ENCODE measurements at places on chromosomes 13 and 19. TPM values are rescaled to one million over a fixed set of nuclear protein-coding genes. Genes with fewer than 3 reads are reported as not detected.

DNA sequence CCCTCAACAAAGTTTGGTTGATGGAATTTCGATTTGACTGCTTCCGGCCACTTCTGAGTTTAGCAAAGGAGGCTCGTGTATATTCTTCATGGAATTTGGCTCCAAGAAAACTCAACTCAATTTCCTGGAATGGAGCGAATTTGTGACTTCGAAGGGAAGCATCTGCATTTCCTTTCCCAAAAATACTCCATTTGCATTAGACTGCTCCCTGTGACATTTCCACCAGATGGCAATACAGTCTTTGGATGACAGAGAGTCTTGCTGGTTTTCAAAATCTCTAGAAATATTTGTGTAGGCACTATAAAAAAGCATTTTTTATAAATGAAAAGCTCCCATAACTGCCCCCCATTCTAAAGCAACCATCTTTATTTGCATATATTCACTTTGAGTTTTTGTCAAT lies 4.1 kb downstream of the C1QTNF9 start:
- no peaks in the 10 kb centered on the region for H3K4me1 ChIP-seq
- H3K27ac ChIP-seq: no peak overlapping the region
- no peak for DNase-seq
- no peak overlapping the region for H3K4me3 ChIP-seq

DNA sequence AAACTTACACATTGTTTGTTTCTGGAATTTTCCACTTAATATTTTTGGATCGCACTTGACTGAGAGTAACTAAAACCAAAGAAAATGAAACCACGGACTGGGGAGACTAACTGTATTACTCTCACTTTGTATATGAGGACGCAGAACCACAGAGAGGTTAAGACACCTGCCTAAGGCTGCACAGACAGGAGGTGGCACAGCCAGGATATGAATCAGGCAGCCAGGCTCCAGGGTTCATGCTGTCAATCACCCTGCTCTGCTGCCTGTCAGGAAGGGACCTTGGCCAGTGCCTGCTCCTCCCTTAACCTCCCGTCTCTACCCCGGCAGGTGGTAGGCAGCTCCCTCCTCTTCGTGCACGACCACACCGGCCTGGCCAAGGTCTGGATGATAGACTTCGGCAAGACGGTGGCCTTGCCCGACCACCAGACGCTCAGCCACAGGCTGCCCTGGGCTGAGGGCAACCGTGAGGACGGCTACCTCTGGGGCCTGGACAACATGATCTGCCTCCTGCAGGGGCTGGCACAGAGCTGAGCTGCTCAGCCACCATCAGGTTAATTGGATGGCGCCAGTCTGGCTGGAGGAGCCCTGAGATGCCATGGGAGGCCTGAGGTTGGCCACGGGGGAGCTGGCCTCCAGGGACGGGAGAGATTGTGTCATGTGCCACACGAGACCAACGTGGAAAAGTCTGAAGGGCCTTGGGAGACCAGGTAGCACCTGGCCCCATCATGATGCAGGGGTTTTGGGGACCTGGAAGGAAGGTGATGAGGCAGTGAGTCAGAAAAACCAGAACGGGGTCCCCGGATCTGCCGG lies 11.0 kb downstream of the ACTMAP start:
- H3K27ac ChIP-seq: no peak overlapping the region
- H3K4me3 ChIP-seq: no peak overlapping the region
- DNase-seq: no peak
- no peaks in the 10 kb centered on the region for H3K27me3 ChIP-seq
- peaks cover 38% of the 10 kb centered on the region for H3K36me3 ChIP-seq
- no peaks in the 10 kb centered on the region for H3K4me1 ChIP-seq

The KIR3DL2 gene
- 0.61 TPM for total RNA-seq

GRCh38 chr13:42266473-42266872 lies 5.5 kb upstream of the AKAP11 start:
- no peaks in the 10 kb centered on the region for H3K36me3 ChIP-seq
- DNase-seq: no peak
- H3K4me1 ChIP-seq: peaks cover 6% of the 10 kb centered on the region
- H3K4me3 ChIP-seq: no peak overlapping the region

GRCh38 chr13:79212064-79212619 lies 193.9 kb downstream of the RBM26 start:
- no peaks in the 10 kb centered on the region for H3K27me3 ChIP-seq
- H3K4me1 ChIP-seq: no peaks in the 10 kb centered on the region
- H3K27ac ChIP-seq: no peak overlapping the region
- DNase-seq: no peak
- no peaks in the 10 kb centered on the region for H3K36me3 ChIP-seq

DNA sequence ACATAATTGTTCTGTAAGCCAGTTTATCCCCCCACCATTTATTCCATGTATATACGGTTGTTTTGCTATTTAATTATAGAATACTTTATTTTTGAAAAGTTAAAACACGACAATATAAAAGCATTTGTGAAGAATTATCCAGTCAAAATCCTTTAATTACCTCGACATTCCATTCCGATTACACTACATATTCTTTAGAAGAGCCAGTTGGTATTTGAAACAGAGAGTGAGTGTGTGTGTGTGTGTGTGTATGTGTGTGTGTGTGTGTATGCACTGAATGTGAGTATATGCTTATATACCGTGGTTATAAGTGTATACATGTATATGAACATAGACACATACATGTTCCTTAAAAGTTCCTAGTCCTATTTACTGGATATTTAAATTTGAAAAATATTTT lies 87.8 kb upstream of the KLF5 start:
- H3K27ac ChIP-seq: no peak overlapping the region
- H3K36me3 ChIP-seq: peaks cover 5% of the 10 kb centered on the region
- DNase-seq: no peak
- H3K27me3 ChIP-seq: no peaks in the 10 kb centered on the region

The SERPINE3 gene
- total RNA-seq: not detected

DNA sequence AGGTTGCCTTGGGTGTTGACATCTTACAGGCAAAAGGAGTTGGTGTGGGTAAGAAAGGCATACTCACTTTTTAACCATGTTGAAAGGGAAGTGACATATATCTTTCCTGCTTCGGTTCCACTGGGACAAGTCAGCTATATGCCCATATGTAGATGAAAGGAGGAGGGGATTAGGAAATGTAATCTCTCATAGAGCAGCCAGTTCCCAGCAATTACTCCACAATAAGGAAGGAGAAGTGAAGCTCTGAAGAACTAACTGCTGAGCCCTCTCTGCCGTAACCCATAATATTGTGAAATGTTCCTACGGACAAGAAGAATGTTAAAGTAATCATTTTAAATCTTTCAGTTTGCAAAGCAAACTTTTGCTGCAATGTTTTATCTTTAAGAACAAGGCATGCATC lies 82.2 kb downstream of the EDNRB start:
- H3K36me3 ChIP-seq: no peaks in the 10 kb centered on the region
- no peaks in the 10 kb centered on the region for H3K4me1 ChIP-seq
- no peak overlapping the region for H3K4me3 ChIP-seq
- DNase-seq: no peak

GRCh38 chr19:13670846-13671245 lies 93.5 kb upstream of the MRI1 start:
- no peak overlapping the region for H3K27ac ChIP-seq
- no peak for DNase-seq
- H3K4me3 ChIP-seq: no peak overlapping the region

The FLT3LG gene
- 356 TPM for total RNA-seq

DNA sequence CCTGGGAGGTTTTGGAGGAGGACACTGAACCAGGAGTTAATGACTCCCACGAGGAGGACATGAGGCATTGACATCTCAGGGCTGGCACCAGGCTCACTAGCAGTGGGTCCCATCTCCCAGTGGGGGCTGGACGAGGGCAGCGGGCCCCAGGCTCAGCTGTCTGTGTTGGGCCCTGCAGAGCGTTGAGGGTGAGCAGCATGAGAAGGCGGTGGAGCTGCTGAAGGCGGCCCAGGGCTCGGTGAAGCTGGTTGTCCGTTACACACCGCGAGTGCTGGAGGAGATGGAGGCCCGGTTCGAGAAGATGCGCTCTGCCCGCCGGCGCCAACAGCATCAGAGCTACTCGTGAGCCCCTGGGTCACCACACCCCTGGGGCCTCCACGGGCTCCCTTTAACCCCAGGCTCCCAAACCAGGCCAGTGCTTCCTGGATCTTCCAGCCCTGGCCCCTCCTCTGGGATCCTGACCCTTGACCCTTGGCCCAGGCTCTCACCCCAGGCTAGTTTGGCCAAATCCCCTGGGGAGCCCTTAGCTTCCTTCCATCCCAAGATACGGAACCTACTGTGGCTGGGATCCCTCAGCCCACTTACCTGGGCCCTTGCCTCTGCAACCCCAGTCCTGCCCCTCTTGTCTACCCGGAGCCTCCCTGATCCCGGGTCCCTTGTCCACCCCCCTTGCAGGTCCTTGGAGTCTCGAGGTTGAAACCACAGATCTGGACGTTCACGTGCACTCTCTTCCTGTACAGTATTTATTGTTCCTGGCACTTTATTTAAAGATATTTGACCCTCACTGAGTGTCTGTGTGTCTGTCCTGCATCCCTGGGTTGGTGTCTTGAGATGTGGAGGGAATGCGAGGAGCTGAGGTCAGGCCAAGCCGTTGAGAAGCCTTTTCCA lies 1.0 kb downstream of the C19orf73 start:
- H3K27ac ChIP-seq: peak overlapping the region; percentile 96
- H3K36me3 ChIP-seq: no peaks in the 10 kb centered on the region
- peak overlapping the region; percentile 62 for H3K4me3 ChIP-seq
- DNase-seq: no peak

DNA sequence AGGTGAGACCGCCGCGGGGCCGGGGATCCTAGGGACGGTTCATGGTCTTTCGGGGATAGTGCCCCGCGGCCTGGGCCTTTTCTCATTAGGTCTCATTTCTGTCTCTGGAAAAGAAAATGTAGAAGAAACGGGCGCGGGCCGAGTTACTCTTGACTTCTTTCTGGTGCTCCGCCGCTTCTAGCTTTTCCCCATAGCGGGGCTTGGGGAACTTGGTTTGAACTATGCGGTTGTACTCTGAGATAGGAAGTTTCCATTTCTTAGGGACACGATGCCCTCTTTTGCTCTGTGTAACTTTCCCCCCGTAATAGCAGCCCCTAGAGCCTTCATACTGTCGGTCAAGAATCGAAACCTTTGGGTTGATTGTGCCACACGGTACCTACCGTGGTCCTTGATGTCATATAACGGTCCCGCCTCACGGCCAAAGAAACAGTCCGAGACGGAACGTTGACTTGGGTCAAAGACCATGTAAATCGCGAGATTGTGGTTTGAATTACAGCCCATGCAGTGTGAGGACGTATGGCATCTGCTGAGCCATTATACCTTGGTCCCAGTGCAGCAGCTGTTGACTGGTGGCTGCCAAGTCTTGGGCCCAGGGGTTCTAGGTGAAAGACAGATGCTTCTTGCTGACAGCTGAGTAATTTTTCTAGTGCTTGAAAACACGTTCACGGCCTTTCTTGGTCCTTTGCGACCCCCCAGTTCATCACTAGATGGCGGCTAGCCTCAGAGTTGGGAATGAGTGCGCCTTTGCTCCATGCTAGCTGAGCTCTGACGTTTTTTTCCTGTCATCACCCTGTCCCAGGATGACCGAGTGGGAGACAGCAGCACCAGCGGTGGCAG lies 487 bp downstream of the RPS5 start:
- DNase-seq: no peak
- H3K4me3 ChIP-seq: peak overlapping the region; percentile 80
- H3K36me3 ChIP-seq: no peaks in the 10 kb centered on the region
- H3K4me1 ChIP-seq: peaks cover 14% of the 10 kb centered on the region

The SHANK1 gene
- 3.3 TPM for total RNA-seq

The PSG4 gene
- not detected for total RNA-seq

DNA sequence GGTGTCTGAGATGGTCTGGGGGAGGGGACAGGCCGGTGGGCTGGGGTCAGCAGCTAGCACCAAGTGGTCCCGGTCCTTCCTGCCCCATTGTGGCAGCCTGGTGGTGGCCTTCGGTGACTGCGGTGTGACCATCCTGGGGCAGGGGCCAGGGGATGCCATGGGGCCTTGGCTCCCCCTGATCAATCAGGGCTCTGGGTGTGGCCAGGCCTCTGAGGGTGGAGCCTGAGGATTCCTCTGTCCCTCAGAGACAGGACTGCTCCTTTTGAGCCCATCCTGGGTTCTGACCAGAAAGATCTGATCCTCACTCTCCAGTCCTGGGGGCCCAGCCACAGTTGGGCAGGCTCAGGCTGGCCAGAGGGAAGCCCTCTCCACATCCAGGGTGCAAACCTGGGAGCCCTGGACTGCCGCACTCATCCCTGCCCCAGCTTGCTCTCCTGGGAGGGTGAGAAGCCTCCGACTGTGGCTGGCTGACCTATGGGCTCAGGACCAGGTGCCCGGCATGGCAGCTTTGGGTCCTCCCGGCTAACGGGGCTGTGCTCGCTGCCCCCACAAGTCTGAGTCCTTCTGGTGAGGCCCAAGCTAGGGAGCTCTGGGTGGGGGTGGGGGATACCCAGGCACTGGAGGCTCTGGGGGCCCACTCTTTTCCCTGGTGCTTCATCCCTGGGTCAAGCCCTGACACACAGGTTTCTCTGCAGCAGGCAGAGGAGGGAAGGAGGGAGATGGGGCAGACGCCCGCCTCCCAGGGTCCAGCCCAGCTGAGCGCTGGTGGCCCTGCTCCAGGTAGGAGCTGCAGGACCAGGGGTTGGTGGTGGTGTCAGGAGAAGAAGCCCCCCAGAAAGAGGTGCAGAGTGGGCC lies 59.5 kb downstream of the IER2 start:
- H3K4me1 ChIP-seq: peaks cover 20% of the 10 kb centered on the region
- H3K27ac ChIP-seq: no peak overlapping the region
- H3K27me3 ChIP-seq: no peaks in the 10 kb centered on the region
- no peaks in the 10 kb centered on the region for H3K36me3 ChIP-seq
- H3K4me3 ChIP-seq: no peak overlapping the region

The ZIC5 gene
- 0.07 TPM for total RNA-seq

- H3K36me3 ChIP-seq: no peaks in the 10 kb centered on the region
- H3K4me1 ChIP-seq: peaks cover 12% of the 10 kb centered on the region
- peak overlapping the region; percentile 84 for H3K4me3 ChIP-seq
Observed at GRCh38 chr19:45508417-45508860, 1.2 kb downstream of the VASP start.

The C19orf38 gene
- total RNA-seq: 0.51 TPM

DNA sequence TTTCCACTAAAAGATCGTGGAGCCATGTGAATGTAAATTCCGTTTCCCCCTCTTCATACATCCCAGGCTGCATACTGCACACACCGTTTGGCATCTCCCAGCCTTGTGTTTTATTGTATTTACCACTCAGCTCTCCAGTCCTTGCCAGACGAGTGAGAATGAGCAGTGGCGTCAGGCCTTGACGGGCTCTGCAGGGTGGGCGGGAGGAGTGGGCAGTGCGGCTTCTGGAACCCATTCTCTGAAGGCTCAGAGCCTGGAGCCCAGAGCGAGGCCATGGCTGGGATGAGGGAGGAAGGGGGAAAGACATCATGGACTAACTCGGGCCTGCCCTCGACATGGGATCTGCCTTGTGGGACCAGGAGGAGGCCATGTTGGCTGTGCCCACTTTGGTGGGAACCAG lies 25.1 kb downstream of the BICRA start:
- no peak for DNase-seq
- peaks cover 8% of the 10 kb centered on the region for H3K36me3 ChIP-seq
- no peak overlapping the region for H3K4me3 ChIP-seq
- H3K4me1 ChIP-seq: peaks cover 11% of the 10 kb centered on the region
- no peaks in the 10 kb centered on the region for H3K27me3 ChIP-seq
- no peak overlapping the region for H3K27ac ChIP-seq

The C19orf12 gene
- 25.6 TPM for total RNA-seq

GRCh38 chr19:38719761-38720558 lies 24.3 kb downstream of the CAPN12 start:
- H3K4me1 ChIP-seq: no peaks in the 10 kb centered on the region
- H3K4me3 ChIP-seq: no peak overlapping the region
- DNase-seq: no peak
- H3K27me3 ChIP-seq: no peaks in the 10 kb centered on the region
- peaks cover 59% of the 10 kb centered on the region for H3K36me3 ChIP-seq

The HPN gene
- 0.46 TPM for total RNA-seq

Data from T-cell (primary cell).